IMR-90 (cell line): ENCODE measurements at places on chromosomes 7 and 10.
A peak's percentile ranks its signal among the peaks of the same experiment; 100 is the strongest.

DNA sequence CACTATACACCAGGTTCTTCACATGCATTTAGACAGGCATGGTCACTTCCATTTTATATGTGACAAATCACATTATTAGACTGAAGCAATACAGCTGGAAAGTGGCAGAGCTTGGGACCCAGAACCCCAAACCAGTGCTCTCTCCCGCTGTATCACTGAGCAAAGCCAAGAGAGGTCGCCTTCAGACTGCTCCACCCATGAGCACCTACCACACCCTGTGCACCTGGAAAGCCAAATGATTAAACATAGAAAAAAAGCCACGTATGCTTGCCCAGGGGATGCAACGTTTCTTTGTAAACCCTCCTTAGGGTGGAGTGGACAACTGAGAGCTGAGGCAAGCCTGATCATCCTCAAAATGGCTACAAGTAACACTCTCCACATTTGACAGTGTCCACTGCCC is 72.5 kb downstream of the CCDC6 start:
- DNase-seq: no peak

DNA sequence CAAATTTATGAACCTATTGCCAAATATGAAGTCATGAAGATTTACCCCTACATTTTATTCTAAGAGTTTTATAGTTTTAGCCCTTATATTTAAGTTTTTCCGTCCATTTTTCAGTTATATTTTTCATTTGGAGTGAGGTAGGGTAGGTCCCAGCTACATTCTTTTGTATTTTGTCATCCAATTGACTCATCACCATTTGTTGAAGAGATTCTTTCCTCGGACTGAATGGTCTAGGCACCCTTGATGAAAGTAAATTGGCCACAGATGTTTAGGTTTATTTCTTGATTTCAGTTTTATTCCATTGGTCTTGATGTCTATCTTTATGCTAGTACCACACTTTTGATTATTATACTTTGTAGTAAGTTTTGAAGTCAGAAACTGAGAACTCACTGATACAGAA is 22.7 kb downstream of the CYP2C19 start:
- DNase-seq: no peak

- DNase-seq: peak; percentile 66
Observed at GRCh38 chr7:82194016-82194643, 249.4 kb downstream of the CACNA2D1 start.

GRCh38 chr10:94103801-94104221 is 110.1 kb downstream of the PLCE1 start:
- peak; percentile 91 for DNase-seq

DNA sequence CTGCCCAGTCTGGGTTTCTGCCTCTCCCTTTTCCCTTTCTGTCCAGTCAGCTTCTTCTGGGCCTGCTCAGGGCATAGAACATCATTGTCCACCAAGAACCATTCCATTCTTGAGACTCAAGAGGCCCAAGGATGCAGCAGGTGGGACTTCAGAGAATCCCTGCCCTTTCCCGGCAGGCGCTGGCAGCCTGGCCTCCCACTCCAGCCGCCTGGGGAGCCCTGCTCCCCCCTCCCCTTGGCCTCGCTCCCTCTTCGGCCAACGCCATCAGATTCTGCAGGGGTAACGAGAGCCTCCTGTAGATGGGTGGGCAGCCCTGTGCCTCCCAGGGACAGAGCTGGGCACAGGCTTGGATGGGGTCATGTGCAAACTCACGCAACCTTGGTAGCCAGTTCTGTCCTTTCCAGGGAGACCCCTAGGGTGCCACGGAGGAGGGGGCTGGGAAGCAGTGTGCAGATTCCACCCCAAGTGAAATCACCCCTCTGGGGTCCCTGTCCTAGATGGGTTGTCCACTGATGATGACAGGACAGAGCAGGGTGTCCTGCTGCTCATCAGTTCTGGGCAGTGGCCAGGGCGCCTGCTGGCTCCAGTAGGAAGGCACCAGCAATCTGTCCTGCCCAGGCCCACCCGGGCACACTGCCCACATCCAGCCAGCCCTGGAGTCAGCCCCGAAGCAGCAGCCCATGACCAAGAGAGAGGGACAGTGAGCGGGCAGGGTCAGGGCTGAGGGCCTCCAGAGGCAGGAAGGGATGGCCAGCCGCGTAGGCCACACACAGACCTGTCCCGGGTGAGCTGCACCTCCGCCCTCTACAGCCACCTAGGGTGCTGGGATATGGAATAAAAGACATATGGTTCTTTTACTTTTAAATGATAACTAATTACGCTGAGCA is 47.7 kb downstream of the RASGEF1A start:
- no peak for DNase-seq

DNA sequence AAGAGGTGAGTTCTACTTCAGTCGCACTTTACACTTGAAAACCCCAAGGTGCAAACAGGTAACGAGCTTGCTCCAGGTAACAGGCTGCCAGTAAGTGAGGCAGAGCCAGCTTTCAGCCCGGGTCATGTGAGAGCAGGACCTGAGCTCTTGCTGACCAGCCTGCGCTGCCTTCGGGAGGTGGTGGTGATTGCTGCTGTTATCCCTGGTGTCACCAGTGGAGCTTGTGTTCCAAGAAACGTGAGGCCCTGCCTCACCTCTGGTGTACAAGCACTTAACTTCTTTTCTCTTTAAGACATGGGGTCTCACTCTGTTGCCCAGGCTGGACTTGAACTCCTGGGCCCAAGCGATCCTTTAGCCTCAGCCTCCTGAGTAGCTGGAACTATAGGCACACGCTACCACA is 265.0 kb downstream of the CELF2 start:
- no peak for DNase-seq

DNA sequence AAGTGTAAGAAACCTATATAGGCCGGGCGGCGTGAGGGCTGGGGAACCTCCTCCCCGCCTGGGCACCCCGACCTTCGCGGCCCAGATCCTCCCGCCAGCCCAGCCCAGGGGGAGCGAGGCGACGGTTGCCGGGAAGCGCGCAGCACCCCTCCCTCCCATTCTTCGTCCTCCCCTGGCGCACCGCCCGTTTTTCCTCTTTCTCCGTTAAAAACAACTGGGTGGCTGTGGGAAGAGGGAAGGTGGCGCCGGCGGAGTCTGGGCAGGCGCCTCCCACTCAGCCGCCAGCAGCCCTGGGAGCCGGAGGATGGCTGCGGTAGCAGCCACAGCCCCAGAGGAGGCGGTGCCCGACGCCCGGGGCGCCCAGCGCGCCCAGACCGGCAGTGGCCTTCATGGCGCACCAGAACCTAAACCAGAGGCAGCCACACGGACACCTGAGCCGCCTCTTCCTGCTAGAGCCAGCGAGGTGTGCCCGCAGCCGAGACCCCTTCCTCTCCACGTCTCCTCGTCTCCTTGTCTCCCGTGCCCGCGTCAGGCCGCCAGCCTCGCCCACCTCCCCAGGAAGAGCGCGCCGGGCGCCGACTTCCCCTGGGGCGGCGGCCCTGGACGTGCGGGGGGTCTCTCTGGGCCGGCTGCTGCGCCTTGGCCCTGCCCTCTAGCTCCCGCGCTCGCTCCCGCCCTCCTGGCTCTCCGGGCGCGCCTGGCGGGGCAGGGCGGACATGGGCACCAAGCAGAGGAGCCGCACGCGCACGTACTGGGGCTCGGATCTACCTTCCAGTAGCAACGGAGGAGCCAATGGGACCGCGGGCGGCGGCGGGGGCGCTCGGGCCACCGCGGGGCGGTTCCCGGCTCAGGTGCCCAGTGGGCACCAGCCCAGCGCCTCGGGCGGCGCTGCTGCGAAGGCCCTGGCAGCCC is 32.8 kb upstream of the SFTPD start:
- peak; percentile 2 for DNase-seq

- DNase-seq: no peak
Observed at GRCh38 chr7:34821932-34822558, 164.0 kb downstream of the NPSR1 start.

GRCh38 chr10:117788911-117789310 is 246.4 kb downstream of the EMX2 start:
- no peak for DNase-seq

DNA sequence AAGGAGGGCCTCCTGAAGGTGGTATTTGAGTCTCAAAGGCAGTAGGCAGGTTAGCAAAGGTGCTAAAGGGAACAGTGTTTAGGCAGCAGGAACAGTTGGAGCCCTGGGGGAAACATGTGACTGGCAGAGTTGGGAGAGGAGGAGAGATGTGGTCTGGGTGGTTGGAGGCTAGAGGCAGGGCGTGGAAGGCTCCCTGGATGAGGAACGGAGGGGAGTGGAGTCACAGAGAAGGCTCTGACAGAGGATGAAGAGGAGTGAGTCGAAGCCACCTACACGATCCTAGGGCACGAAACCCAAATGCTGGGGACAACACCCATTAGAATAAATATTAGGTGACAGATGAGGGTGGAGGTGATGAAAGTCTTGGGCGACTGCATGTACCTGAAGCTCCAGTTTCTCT is 19.6 kb upstream of the MGMT start:
- no peak for DNase-seq

GRCh38 chr10:3136336-3136735 is 36.2 kb downstream of the PITRM1 start:
- peak; percentile 10 for DNase-seq

DNA sequence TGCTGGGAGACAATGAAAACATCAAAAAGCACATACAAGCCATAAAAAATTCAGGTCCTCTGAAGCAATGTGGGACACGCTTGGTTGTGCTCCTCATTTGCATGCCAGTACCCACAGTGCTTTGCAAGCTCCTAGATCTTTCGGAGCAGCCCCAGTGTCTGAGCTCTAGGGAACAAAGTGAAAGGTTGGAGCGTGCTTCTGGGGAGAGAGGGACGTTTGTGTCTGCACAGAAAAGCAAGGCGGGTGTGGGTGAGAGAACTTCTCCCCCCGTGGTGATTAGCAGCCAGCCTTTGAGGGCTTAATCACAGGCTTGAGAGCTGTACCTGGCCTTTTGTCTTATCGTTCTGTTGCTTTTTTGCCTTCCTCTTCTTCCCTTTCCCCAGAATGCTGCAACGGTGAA is 76.7 kb upstream of the HABP2 start:
- no peak for DNase-seq

DNA sequence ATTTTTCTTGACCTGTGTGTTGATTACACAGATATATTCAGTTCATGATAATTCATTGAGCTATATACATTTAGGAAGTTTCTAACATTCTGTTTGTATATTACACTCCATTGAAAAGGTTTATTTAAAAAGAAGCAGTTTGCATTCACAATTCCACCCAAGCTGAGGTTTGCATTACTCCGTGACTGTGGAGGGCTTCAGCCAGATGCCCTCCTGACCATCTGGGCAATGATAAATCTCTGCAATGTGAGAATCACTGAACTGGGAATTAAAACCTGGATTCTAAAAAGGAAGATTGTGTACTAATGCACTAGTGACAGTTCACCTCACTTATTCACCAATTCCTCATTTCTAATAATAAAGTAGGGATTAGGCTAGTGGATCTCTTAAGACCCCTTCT is 36.4 kb upstream of the CYP2C9 start:
- DNase-seq: no peak

DNA sequence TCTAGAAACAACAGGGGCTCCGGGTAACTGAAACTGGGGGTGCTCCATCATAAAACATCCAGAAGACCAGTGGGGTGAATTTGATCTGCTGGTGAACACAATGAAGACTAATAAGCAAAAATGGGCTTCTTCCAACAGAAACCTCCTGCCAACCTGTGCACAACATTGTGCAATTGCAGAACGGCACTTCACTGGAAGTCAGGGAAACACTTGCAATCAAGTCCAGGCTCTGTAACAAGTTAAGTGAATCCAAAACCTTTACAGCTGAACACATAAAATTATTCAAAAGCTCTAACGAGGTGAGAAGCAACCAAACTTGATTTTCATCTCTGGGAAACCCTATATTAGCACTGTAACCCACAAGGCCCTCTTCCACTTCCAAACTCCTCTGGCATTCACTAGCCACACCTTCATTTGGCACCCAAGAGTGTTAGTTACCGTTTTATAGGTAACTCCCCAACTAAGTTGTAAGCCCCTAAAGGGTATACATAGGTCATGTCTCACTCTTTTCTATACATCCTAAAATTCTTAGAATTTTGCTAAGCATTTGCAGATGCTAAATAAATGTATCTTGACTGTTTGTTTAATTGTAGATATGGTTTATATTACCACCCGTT is 22.0 kb downstream of the IMMP2L start:
- DNase-seq: no peak

DNA sequence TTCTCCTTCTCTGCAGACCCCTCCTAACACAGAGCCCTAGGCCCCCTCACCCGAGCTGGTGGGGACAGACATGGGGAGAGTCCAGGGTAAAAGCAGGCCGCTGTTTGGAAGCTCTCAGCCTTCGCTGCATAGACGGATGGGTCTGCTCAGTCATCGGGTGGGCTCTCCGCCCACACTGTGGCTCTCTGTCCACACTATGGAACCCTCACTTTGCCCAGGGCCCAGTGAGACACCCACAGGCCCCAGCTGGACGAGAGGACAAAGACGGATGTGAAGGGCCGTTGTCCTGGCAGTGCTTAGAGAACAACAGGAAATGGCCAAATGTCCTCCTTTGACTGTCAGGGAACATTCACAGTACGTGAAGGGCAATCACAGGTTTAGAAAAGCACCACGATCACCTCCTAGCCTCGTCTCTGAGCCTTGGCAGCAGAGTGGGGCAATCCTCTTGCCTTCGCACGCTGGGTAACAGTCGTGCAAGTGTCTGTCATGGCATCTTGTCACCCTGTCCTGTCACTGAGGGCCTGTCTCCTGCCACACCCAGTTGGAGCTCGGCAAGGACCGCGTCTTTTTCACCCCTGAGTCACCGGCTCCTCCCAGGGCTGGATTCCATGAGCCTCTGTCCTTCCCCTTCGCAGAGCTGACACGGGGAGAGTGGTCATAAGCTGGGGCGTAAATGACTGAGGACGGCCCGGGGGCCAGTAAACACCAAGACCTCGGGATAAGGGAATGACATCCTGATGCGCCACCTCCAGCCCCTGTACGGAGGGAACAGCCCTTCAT is 80.6 kb downstream of the PRKAG2 start:
- peak; percentile 15 for DNase-seq

- DNase-seq: no peak
Observed at GRCh38 chr7:44666566-44666965, 60.1 kb downstream of the OGDH start.

DNA sequence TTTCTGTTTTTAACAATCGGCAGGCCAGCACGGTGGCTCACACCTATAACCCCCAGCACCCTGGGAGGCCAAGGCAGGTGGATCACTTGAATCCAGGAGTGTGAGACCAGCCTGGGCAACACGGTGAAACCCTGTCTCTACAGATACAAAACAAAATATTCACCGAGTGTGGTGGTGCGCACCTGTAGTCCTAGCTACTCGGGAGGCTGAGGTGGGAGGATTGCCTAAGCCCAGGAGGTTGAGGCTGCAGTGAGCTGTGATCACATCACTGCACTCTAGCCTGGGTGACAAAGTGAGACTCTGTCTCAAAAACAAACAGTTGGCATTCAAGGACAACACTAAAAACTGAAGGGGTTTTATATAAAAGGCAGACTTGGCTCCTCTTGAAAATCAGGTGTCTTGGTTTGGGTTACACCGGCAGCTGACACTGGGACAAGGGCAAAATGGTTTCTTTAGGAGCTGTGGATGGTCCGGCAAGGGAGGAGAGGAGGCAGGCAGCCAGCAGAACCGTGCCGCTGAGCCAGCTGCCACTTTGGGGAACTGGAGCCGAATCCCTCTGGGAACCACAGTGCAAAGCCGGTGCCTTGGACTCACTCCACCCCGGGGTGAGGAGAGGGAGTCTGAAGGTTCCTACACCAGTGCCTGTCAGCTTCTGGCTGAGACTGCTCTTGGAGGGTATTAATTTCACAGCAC is 52.6 kb downstream of the CHST3 start:
- DNase-seq: no peak

GRCh38 chr10:47337310-47337709 is 10.9 kb upstream of the RBP3 start:
- DNase-seq: no peak
